ENCODE measurements at places on chromosomes 7 and 10.

- no peak for DNase-seq
Observed at GRCh38 chr10:58175990-58176900, 91.4 kb downstream of the IPMK start.

- no peak for DNase-seq
Observed at GRCh38 chr10:95411635-95412034, 120.8 kb upstream of the PDLIM1 start.

DNA sequence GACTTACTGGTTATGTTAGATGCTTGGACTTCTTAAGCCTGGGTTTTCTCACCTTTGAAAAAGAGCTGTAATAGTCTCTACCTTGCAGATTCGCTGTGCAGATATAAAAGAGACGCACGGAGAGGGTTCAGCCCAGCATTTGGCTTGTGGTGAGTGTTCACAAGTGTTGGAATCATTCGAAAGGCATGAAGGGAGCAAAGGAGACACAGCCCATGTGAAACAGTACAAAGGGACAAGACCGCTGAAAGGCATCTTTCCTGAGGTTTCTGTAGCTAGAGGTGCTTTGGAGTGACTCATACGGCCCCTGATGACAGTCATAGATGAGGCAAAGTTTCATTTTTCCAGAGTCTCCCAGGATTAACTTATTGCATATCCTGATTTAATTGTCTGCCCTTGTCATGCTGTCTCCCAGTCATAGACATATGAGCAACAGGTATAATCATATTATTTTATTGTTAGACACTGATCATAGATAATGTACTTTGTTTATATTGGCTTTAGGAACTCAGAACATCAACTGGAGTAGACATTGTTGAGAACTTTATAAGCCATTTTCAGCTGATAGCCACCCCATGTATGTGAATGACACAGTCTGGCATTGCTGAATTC lies 171.1 kb downstream of the ADRA2A start:
- DNase-seq: no peak

DNA sequence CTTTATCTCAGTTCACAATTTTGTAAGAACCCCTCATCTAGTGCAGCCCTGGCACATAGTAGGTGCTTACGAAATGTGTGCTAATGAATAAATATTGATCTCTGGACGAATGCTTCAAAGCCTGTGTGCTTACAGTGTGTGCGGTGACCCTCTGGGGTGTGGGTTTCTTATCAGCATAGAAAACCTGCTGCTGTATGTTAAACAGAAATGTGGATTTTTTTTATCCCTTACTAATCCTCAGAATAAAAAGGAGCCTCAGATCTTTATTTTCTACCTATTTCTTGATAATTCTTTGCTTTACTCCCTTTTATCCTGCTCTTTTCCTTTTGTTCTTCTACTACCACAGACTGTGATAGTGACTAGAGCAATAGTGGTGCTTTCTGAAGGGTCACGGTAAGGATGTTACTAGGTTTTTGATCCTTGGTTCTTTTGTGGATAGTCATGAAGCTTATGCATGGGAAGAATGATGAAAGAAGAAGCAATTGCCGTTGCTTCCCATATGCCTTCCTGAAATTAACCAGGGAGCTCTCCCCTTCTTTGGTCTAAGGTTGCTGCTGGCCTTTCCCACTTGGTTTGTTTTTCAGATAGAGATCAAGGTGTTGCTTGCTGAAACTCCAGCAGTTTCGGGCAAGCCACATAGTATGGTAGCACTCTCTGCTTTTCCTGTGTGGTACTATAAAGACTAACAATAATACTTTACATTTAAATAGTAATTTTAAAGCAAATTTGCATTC lies 44.7 kb downstream of the SPAG6 start:
- no peak for DNase-seq

DNA sequence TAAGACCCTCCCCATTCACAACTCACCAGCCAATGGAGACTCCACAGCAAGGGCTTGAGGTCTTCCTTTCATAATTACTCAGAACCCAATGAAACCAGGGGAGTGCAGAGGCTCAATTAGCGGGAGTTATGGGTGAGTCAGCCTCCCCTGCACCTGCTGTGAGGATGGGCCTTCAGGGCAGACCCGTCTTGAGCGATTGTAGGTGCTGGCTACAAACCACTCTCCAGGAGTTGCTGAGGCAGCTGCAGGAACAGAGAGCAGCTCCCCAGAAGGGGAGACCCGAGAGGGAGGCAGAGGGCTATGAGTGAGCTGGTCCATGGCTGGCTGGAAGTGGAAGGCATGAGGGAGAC lies 58.5 kb upstream of the SORCS3 start:
- no peak for DNase-seq

- no peak for DNase-seq
Observed at GRCh38 chr7:106073701-106074100, 38.4 kb downstream of the SYPL1 start.

GRCh38 chr10:75062506-75063299 lies 48.8 kb upstream of the SAMD8 start:
- DNase-seq: no peak

- DNase-seq: no peak
Observed at GRCh38 chr7:84297616-84298015, 103.0 kb upstream of the SEMA3A start.

Data from activated T-cell treated with anti-CD3 and anti-CD28 coated beads for 24 hours (primary cell).